Activated T-cell treated with anti-CD3 and anti-CD28 coated beads, Interleukin-2, amount 50 U/mL, for 72 hours (primary cell): ENCODE measurements at places on chromosomes 2 and 18.

DNA sequence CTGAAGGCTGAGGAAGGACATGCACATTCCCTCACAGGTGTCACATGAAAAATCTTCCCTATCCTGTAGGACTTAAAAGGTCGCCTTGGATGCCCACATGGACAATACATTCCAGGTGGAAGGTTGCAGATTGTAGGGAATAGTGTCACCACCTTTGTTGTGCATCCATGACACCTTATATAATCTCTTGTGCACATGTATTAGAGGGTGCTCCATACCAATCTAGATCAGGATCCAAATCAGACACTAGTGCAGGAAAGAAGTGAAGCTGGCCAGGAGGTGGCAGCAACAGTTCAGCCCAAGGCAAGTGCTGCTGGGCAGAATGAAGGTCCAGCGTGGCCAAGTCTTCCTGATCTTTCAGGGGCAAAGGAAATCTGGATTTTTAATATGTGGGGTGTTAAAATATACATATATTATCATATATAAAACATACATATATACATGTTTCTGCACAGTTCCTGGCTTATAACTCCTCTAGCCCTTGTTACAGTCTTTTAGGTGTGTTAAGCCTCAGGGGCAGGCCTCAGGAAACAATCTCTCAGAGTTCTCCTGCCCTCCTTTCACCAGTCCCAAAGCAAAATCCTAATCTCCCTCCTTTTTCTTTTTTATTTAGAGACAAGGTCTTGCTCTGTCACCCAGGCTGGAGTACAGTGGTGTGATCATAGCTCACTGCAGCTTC lies 16.6 kb downstream of the NIF3L1 start:
- peak; percentile 62 for DNase-seq

DNA sequence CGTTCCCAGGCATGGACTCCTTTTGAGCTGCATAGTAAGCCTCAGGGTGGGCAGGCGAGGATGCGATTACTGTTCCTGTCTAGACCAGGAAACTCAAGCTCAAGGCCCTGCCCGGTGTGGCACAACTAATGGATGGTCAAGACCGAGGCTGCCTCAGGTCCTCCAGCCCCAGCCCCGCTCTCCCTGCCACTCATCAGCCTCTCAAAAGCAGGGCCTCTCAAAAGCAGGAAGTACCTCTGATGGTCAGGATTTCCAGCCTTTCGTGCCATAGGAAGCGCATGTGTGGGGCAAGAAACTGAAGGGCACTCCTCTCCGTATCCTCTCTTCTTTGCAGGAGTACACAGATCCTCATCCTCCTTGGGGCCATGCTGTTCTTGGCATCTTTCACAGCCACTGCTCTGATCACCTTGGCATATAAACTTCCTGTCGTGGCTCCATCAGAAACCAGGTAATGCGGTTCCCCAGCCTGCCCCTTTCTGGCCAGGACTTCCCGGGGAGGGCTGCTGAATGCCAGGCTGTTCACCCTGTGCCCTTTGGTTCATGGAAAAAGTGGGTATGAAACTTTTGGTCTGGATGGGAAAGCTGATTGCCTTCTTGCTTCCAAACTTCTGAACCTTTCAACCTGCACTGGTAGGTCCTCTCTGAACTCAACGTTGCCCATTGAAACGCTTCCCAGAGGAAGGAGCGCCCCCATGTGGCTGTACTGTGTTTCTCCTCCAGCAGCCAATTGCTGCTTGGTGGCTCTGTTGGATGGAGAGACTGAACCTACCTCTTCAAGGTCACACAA lies 82.8 kb upstream of the SEC11C start:
- DNase-seq, result peak; percentile 72

- no peak for DNase-seq
Observed at GRCh38 chr2:72827966-72828646, 2.3 kb upstream of the EXOC6B start.

GRCh38 chr2:238134393-238134785 lies 4.1 kb upstream of the KLHL30 start:
- no peak for DNase-seq

- DNase-seq, result no peak
Observed at GRCh38 chr2:109155553-109156451, 26.8 kb downstream of the SH3RF3 start.

DNA sequence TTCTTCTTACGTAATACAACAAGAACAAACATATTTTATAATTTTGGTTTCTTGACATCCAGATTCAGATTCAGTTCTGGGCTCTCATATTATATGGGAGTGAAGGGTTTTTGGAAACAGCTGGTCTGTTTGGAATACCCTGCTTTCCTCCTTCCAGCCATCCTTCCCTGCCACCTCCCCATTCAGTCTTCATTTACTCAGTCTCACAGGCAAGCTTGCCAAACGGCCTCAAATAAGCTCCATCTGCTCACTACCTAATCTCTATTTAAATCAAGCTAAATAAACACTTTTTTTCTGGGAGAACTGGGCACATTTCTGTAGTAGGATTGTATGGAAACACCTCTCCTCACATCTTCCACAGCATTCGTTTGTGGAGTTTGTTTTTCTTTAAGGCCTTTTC lies 147.5 kb downstream of the RND3 start:
- DNase-seq, result no peak

- DNase-seq, result no peak
Observed at GRCh38 chr2:204947405-204947804, 402.1 kb downstream of the PARD3B start.

GRCh38 chr2:135473567-135473966 lies 57.5 kb downstream of the ZRANB3 start:
- DNase-seq, result peak; percentile 23

DNA sequence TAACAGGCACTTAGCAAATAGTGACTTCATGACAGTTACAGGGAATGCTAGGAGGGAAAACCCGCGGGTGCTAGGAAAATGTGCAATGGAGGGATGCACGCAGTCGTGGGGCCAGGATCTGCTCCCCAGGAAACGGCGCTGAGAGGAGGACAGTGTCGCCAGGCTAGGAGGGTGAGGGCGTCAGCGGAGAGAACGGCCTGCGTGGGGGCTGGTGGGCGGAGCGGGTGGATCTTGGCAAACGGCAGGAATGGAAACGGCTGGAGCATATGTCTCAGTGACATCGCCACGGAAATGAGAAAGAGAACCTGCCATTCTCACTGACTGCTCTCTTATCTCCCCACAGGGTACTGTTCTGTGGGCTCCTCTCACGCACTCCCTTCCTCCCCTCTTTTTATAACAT lies 478.5 kb upstream of the ID2 start:
- no peak for DNase-seq

DNA sequence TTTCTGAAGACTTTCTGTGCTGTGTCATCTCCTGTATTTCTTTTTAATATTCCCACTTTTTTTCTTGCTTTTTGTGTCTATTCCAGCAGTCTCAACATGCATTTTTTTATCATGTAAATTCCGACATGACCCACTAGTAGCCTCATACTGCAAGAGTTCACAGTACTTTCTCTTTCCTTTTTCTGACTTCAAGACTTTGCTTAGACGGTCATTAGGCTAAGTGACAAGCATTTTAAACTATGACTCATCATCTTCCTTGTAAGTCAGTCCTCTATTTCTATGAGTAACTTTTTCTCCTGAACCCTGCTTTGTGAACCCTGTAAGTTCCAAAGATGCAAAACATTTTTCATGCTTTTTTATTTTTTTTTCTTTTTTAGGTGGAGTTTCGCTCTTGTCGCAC lies 381.2 kb downstream of the TXNL1 start:
- DNase-seq, result no peak

DNA sequence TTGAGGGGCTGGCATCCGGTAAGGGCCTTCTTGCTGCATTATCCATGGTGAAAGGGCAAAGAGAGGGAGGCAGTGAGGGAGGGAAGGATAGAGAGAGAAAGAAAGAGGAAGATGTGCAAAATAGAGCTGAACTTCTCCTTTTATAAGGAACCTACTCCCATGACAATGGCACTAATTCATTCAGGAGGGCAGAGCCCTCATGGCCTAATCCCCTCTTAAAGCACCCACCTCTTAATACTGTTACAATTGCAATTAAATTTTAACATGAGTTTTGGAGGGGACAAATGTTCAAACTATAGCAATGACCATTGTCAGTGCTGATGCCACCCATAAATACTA lies 60.2 kb downstream of the CXCR4 start:
- no peak for DNase-seq

DNA sequence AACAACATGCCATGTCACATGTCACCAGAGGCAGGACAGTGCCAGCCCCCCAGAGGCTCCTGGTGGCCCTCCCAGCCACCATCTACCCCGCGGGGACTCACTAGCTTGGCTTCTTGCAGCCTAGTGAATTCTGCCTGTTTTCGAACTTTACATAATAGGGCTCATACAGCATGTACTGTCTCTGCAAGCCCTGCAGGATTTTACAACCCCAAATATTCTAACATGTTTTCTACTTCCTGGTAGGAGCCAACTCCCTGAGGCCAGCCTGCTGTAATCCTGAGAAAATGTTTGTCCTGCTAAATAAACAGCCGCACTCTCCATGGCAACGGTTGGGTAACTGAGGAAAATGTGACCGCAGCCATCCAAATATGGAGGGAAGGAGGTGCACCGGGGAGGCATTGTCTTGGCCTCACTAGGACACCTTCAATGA lies 2.7 kb downstream of the PER2 start:
- DNase-seq, result no peak

GRCh38 chr2:223060201-223060825 lies 8.3 kb downstream of the KCNE4 start:
- DNase-seq, result no peak

GRCh38 chr2:186648130-186648529 lies 45.7 kb upstream of the FAM171B start:
- DNase-seq, result no peak

GRCh38 chr2:26653207-26654060 lies 12.3 kb upstream of the CIB4 start:
- DNase-seq, result no peak

DNA sequence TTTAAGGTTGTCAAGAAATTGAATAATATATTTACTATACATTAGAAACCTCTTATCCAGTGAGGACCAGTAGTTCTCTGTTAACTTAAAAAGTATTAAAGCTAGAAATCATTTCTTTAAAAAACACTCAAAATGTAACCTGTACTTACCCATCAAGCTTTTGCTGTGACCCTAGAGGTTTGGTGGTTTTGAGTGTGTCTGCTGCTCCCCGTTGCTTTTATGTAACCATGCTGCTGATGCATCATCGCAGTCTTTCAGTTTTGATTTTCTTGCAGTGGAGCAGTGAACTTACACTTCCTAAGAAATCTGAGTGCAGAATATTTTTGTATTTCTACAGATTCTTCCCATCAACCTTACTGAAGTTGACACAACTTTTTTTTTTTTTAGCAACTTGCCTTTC lies 34.2 kb downstream of the MRPS9 start:
- peak; percentile 50 for DNase-seq

GRCh38 chr2:23655934-23656596 lies 270.9 kb downstream of the ATAD2B start:
- DNase-seq, result no peak

DNA sequence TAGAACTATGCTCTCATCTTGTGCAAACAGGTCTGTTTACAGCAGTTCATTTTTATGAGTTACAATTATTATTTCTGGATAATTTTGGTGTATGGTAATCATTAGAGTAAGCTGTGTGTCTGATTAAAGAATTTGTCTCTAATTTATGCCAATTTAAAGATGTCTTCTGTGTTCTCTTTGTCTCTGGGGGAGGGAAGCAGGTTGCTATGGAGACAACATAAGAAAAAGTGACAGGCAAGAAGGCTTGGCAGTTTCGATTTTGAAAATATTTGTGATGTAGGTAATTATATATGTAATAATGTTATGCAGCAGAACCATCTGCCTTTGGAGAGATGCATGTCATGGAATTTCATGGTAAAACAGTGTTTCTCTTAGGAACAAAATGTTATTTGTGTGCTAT lies 78.2 kb downstream of the SH3RF3 start:
- DNase-seq, result no peak

DNA sequence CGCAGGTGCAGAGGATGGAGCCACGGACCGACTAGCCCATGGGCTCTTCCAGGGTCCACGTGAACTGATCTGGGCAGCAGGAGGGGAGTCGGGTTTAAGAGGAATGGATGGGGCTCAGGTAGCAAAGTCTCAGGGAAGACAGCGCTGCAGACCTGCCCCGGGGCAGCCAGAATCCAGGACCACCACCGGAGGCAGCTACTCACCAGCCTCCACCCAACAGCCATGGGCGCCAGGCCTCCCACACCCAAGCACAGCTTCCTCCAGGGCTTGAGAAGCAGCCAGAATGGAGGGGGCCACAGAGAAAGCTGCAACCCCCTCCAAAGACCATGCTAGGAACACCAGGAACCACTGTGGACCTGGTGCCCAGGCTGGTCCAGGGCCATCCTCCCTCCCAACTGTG lies 164.3 kb downstream of the TWIST2 start:
- no peak for DNase-seq

- no peak for DNase-seq
Observed at GRCh38 chr18:3115447-3116030, 102.6 kb upstream of the LPIN2 start.

DNA sequence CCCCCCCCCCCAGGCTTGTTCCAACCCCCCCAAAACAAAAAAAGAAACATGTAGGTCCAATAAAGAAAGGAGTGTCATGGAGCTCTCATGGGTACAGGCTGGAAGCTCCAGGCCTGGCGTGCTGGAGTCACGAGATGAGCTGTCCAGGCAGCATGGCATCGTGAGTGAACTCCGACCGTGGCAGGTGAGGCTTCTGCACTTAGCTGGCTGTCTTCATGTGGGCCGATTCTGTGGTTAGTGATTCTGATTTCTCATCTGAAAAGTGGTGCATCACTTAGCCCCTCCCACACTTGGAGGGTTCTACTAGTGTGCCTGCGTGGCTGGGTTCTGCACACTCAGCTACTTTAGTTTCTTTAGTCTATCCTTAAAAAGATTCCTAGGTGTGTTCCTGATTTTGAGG lies 126.4 kb upstream of the MGAT5 start:
- DNase-seq, result peak; percentile 84

DNA sequence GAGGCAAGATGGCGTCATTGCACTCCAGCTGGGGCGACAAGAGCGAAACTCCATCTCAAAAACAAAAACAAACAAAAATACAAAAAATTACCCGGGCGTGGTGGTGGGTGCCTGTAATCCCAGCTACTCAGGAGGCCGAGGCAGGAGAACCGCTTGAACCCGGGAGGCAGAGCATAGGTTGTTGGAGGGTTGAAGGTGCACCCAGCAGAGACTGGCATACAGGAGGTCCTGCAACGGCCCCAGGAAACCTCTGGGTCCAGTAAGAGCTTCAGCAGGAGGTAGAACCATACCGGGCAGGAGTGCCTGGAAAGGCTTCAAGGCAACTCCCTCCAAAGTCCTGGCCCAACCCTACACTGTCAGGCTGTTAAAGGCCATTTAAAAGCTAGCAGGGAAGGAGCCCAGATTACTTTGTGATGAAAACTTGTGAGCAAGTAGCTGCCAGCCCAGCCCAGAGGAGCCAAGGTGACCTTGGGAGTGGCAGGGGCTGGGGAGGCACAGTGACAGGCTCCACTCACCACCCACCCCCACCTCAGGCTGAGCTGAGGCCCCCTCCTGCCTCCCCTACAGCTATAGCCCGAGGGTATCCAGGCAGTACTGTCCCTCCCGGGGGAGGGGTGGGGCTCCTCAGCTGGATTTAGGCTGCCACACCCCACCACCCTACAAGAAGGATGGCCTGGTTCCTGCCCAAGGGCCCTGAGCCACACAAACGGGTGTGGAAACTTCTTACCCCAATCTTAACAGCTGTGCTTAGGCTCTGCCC lies 28.1 kb downstream of the TFCP2L1 start:
- no peak for DNase-seq
